Stimulated activated CD4-positive, alpha-beta T cell treated with anti-CD3 and anti-CD28 coated beads, TNF-alpha, amount 100 ng/mL, for 1 hour (primary cell): ENCODE measurements at places on chromosomes 6 and 20.

DNA sequence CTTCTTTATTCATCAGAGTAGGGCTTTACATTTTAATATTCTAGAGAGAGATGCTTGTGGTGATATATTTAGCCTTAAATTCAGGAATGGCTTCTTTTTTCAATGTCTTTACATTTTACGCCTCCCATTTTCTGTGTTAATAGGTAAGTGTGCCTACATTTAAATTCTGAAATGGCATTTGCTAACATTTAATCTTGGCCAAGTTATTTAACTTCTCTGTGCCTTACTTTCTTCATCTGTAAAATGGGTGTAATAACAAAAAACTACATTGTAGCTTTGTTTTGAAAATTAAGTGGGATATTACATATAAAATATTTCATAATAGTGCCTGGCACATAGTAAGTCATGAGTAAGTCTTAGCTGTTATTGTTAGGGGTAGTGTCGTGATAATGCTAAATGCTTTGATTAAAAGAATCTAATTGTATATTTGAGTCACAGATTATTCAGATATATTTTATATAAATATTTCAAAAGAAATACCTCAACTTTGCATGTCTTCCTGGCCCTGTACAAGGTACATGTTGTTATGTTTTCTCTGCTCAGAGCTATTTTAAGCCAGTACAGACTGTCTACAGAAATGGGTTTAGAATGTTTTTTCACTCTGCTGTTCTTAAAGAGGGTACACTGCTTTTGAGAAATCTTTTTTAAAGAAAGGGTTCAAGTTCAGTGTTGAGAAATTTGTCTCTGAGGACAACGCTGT lies 18.8 kb downstream of the CARMIL1 start:
- no peak for DNase-seq

GRCh38 chr6:18444111-18444510 lies 57.0 kb downstream of the RNF144B start:
- no peak for DNase-seq

DNA sequence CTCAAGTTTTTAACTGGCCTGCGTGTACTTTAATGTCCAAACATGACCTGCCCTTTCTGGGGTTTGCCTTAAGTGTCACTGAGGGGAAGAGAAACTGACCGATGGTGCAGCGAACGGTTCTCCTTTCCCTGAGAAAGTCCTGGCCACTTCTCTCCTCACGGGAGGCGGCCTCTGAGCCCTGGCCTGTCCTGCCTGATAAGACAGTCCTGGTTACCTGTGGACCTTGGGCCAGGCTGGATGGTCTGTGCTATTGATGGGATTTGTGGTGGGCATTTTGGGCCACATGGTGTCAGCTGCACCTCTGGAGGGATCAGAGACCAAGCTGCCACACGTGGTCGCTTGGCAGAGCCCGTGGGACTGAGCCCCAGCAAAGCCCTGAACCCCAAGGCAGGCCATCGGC lies 11.6 kb upstream of the NTSR1 start:
- DNase-seq, result no peak

DNA sequence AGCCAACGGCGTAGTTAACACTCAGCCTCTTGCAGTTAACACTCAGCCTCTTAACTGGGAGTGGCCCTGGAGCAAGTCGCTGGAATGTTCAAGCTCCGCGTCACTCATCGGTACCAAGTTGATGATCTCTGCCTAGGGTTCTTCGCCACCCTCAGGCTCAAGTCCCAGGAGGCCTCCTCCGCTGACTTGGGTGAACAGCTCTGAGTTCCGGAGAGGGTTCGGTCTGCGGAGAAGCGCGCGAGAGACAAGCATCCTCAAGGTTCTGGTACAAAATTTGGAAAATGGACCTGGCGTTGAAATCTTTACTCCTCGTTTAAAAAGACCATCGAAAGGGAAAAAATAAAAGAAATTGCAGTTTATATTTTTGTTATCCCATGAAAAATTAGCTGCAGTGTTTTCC lies 876 bp upstream of the DSP start:
- no peak for DNase-seq

- DNase-seq, result no peak
Observed at GRCh38 chr6:72946774-72947173, 278.5 kb downstream of the KHDC1L start.

DNA sequence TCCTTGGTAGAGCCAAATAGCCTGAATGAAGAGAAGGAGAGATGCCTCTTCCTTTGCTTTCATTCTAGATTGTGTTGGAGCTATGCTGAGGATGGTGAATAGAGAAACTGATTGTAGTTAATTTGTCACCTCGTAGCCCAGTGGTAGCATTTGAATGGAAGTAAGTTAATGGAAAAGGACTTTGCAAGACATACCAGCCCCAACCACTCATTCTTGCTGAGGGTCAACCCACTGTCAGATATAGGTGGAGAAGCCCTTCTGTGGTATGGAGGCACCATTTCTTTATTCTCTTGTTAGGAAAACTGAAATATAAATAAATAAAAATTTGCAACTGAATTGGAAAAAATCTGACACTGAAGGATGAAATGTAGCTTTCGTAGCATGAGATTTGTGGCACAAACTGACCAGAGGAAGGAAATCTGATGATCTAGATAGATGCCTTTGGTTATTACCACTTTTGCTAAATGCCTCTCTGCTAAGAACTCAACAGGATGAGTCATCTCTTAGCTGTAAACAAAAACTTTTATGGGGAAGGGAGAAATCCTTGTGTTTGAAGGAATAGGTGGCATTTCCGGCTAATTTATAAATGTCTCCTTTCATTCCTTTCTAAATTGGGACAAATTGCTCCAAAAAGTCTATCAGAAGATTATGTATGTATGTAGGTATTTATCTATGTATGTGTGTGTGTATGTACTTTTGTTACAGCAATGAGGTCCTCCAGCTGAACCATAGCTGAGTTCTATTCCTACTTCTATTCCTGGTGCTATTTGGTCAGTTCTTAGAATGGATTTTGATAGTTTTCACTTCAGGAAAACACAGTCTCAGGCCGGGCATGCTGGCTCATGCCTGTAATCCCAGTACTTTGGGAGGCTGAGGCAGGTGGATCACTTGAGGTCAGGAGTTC lies 76.5 kb upstream of the SUPT3H start:
- no peak for DNase-seq

DNA sequence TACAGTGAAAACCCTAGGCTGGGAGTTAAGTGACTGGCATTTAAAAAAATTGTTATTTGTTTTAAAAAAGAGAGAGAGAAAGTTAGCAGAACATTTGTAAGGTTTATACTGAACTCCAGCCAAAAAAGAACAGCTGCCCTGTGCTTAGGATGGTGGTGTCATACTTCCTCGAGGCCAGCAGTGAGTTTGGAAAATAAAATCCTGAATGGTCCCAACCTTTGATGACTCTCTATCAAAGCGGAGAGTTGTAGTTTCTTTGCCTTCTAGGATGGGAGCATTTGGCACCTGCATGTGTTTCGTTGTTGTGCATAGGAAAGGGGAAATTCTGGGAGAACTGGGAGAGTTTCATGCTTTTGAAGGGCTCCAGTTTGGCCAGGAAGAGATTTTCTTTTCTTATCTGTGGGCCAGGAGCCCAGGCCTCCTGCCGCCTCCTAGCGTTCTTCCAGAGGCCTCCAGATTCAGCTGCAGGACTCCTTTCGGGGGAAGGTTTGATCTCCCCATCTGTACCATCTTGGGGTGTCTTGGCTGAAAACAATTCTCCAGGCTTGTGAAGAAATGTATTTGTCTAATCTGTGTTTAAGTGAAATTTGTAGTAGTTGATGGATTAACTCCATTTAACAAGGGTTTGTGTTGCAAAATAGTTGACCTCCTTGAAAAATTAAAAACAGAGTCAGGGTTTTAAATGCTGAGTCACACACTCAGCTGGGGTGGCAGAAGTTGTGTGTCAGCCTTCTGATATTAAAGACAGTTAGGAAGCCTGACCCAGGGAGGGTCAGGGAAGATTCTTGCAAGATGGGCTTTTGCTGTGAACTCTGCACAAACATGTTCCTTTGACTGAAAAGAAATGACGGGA lies 63.4 kb downstream of the TXNDC5 start:
- no peak for DNase-seq

DNA sequence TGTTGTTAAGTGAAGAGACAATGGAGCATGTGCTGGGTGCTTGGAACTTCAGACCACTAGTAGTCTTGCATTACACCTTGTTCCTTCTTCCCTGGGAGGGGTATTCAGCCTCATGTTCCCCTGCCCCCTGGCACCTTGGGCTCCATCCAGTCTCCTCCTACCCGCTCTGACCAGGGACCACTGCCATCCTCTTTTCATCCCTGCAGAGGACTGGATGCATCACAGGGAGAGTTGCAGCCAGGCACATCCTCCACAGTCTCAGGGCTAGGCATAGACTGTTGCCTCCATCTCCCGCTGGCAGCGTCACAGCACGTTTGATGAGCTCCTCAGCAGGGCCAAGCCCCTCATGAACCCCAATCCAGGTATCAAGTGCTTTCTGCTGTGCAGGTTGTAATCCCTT lies 1.3 kb upstream of the TAAR8 start:
- DNase-seq, result no peak

- DNase-seq, result no peak
Observed at GRCh38 chr6:151409260-151409659, 17.9 kb upstream of the ZBTB2 start.

- no peak for DNase-seq
Observed at GRCh38 chr6:81767163-81767891, 14.8 kb upstream of the TENT5A start.

DNA sequence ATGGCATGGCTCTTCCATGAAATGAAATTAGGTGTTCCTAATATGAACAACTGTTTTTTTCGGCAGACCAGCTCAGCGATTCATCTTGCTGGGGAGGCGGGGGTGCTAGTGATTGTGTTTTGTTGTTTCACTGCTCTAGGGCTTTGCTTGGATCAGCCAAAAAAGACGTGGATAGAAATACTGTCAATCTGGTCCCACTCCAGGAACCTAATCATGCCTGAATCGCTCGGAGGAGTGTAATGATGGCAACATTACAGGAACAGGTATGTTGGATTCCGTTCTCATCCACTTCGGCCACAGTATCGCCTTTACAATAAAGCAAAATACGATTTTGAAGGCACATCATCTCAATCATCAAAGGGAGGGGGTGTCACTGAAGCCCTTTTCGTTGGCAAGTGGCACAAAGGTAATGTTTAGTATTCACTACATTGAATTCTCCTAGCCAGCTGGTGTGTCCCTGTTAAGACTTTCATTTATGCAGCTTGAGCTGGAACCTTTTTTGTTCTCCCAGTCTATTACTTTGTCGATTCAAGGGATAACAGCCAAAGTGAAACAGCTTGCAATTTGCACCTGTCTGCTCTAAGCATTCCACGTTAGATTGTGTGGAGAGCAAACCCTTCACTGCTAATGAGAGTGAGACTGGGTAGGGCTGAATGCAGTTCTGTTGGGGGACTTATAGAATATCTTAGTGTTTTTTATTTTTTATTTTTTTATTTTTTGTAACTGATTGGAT lies 477.7 kb downstream of the TFAP2A start:
- no peak for DNase-seq

GRCh38 chr20:48416002-48416401 lies 411.8 kb downstream of the PREX1 start:
- no peak for DNase-seq

DNA sequence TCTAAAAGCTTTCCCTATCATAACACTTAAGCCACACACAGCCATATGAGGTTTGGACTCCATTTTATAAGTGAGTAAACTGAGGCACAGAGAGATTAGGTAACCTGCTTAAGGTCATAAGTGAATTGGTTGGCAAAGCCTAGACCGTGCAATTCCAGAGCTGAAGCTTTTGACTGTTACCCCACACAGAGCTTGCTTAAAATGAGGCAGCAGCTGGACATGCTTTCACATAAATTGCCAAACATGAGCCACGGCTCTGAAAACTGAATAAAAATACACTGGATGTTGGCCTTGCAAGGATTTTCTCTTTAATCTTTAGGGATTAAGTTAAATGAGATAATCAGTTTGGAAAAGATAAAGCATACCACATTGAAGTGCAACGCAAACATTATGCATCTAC lies 2.5 kb downstream of the RIPOR2 start:
- no peak for DNase-seq

GRCh38 chr6:167976708-167977107 lies 20.8 kb upstream of the KIF25 start:
- no peak for DNase-seq

DNA sequence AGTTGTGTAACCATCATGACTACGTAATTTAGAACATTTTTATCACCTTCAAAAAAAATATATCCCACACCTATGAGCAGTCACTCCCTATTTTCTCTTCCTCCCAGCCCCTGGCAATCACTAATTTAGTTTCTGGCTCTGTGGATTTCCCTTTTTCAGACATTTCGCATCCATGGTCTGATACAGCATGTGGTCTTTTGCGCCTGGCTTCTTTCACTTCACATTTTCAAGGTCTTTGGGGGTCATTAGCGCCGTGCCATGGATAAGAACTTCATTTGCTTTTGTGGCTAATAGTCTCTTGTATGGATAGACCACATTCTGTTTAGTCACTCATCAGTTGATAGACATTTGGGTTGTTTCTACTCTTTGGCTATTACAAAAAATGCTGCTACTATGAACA lies 44.9 kb upstream of the DUSP22 start:
- DNase-seq, result no peak

DNA sequence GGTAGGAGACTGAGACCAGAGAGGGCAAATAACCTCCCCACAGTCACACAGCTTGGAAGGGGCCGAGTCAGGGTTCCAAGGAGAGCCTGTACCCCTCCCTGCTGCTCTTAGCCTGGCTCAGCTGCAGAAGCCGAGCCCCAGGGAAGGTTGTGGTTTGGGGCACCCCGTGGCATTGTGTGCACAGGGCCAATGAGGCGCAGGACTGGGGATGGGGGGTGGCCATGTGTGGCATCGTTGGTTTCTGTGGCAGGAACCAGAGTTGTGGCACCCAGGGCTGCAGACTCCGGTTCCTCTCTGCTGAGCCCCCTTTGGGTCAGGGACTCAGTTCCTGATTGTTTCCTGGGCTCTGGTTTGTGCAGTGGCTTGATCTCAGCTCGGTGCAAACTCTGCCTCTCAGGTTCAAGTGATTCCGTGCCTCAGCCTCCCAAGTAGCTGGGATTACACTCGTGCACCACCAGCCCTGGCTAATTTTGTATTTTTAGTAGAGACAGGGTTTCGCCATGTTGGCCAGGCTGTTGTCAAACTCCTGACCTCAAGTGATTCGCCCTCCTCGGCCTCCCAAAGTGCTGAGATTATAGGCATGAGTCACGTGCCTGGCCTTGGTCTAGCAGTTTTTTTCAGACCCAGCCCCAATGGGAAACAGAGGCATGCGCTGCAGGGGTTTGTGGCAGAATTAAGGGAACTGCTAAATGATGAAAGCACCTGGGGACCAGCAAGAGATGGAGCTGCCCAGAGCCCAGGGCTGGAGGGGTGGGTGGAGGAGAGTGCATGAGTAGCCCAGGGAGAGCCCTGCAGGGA lies 221.0 kb upstream of the SULF2 start:
- no peak for DNase-seq

GRCh38 chr6:1503811-1504210 lies 105.9 kb upstream of the FOXC1 start:
- DNase-seq, result no peak

- DNase-seq, result no peak
Observed at GRCh38 chr20:19347943-19348456, 135.6 kb downstream of the SLC24A3 start.

GRCh38 chr20:46400828-46401477 lies 5.5 kb downstream of the ELMO2 start:
- no peak for DNase-seq

- DNase-seq, result no peak
Observed at GRCh38 chr6:12009876-12010634, 2.1 kb upstream of the HIVEP1 start.
